Adrenal gland (tissue), 19 donors: ENCODE measurements at places on chromosomes 7 and 10. TPM values are rescaled to one million over a fixed set of nuclear protein-coding genes. Genes with fewer than 3 reads are reported as not detected.

Gene ASIC3
- polyA plus RNA-seq = 32.7 TPM

Gene WNT2
- polyA plus RNA-seq = 0.07 TPM

Gene CRYGN
- polyA plus RNA-seq = 0.56 TPM

Gene SYT15B
- polyA plus RNA-seq = 0.20 TPM

Gene CALML5
- polyA plus RNA-seq = not detected

Gene FAM180A
- polyA plus RNA-seq = 3.8 TPM
